ENCODE measurements at places on chromosomes 4 and X. TPM values are rescaled to one million over a fixed set of nuclear protein-coding genes. Genes with fewer than 3 reads are reported as not detected.

CCKAR gene
- total RNA-seq, result not detected

PLK4 gene
- total RNA-seq, result 44.7 TPM

SPANXN2 gene
- total RNA-seq, result not detected

SRPX gene
- not detected for total RNA-seq

PSAPL1 gene
- not detected for total RNA-seq

TBC1D8B gene
- total RNA-seq, result 0.19 TPM

MAGEB17 gene
- total RNA-seq, result not detected

STAP1 gene
- total RNA-seq, result 15.6 TPM

SLC9B1 gene
- 0.47 TPM for total RNA-seq

PRDM5 gene
- total RNA-seq, result not detected

SLC7A11 gene
- 1.8 TPM for total RNA-seq

ASB9 gene
- 0.33 TPM for total RNA-seq

DNA sequence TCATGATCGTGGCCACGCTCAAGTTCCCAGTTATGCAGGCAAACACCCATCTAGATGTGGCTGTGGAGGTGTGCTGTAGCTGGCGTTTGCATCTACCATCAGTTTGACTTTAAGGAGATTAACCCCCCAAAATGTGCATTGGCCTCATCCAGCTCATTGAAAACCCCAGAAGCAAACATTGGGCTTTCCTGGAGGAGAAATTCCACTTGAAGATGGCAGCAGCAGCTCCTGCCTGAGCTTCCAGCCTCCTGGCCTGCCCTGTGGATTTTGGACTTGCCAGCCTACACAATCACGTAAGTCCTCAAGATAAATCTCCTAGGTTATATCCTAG is 30.2 kb upstream of the SLC25A6 start:
- no peaks in the 10 kb centered on the region for H3K4me1 ChIP-seq
- H3K36me3 ChIP-seq, result peaks cover 74% of the 10 kb centered on the region
- H3K27ac ChIP-seq, result no peak overlapping the region
- H3K27me3 ChIP-seq, result no peaks in the 10 kb centered on the region

DNA sequence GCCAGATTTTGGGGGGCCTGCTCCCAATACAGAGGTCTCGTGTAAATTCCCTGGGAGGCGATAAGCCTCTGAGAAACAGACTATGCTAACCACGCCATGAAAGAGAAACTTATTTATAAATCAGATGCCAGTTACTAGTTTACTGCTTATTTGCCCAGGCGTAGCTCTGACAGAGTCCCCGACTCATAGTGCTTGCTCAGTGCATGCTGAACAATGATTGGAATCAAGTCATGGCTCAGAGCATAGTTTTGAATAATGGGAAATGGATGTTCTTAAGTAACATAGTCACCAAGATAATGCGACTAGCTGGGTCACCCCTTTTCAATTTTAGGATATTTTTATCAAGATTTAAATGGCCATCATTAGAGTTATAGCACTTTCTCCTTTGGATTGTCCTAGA is 39.9 kb downstream of the HTT start:
- H3K27me3 ChIP-seq, result no peaks in the 10 kb centered on the region
- no peak overlapping the region for H3K4me3 ChIP-seq
- peaks cover 10% of the 10 kb centered on the region for H3K4me1 ChIP-seq

DNA sequence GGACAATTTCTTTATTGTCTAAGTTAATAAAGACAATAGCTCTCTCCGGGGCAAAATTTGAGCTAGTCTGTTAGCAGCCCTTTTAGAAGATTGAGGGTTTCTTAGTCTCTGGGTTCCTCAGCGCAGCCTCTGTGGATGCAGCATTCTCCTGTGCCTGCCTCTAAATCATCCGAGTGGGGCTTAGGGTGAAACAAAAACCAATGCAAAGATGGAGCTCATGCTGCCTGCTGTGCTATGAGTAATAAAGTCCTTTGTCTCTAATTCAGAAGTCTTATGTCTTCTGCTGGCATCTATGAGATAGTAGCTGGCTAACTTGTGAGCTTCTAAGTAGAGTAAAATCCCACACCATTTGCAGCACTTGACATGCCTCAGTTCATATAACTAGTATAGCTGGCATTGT is 67.9 kb downstream of the ANKRD50 start:
- no peaks in the 10 kb centered on the region for H3K27me3 ChIP-seq
- H3K4me1 ChIP-seq, result no peaks in the 10 kb centered on the region
- DNase-seq, result no peak
- no peak overlapping the region for H3K27ac ChIP-seq

GRCh38 chr4:152785639-152786615 is 6.2 kb downstream of the ARFIP1 start:
- peak overlapping the region; percentile 64 for H3K4me3 ChIP-seq
- no peaks in the 10 kb centered on the region for H3K27me3 ChIP-seq
- H3K27ac ChIP-seq, result peak overlapping the region; percentile 8
- peaks cover 34% of the 10 kb centered on the region for H3K4me1 ChIP-seq

DNA sequence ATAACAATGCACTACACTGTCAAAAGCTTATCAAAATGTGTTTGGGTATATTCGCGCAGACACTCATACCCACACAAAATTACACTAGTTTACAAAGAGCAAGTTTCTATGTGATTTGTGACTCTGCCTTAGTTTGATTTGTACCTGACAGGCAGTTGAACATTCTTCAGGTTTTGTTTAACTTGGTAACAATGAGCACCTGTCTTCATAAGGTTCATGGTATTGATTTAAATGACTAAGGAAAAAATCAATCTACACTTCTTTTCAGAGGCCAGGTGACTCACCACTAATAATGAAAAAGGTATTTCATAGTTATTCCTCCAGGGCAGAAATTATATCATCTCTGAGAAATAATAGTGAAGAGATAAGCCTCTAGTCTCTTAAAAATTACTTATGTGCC is 1114.6 kb upstream of the AGA start:
- H3K36me3 ChIP-seq, result no peaks in the 10 kb centered on the region
- H3K4me3 ChIP-seq, result no peak overlapping the region
- H3K27ac ChIP-seq, result no peak overlapping the region
- no peaks in the 10 kb centered on the region for H3K27me3 ChIP-seq

GRCh38 chrX:72107320-72107719 is 24.4 kb downstream of the RTL5 start:
- peaks cover 42% of the 10 kb centered on the region for H3K27me3 ChIP-seq
- DNase-seq, result no peak
- H3K4me3 ChIP-seq, result no peak overlapping the region
- H3K27ac ChIP-seq, result no peak overlapping the region
- H3K4me1 ChIP-seq, result peaks cover 10% of the 10 kb centered on the region

- H3K36me3 ChIP-seq, result no peaks in the 10 kb centered on the region
- H3K4me1 ChIP-seq, result no peaks in the 10 kb centered on the region
- DNase-seq, result no peak
- no peak overlapping the region for H3K27ac ChIP-seq
- peaks cover 3% of the 10 kb centered on the region for H3K27me3 ChIP-seq
These were observed 31.7 kb downstream of the STOX2 start for GRCh38 chr4:183936574-183937345.

GRCh38 chr4:17283251-17283650 is 228.6 kb downstream of the QDPR start:
- no peak for DNase-seq
- H3K27me3 ChIP-seq, result peaks cover 4% of the 10 kb centered on the region
- H3K4me1 ChIP-seq, result no peaks in the 10 kb centered on the region

DNA sequence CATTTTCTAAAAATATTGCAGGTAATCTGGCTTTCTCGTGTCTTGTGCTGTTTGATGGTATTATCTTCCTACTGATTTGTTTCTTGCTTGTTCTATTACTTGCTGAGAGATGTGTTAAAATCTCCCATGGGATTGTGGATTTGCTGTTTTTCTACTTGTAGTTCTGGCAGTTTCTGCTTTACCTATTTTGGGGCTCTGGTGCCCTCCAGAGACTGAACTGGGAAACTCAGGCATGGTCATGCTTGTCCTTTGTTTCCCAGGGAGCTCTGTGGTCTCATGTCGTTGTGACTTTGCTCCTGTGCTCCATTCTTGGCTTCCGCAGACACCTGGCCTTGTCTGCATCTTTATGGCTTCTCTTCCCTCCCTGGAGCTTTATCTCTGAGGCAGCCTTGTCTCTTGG is 39.5 kb downstream of the NSD2 start:
- peaks cover 45% of the 10 kb centered on the region for H3K4me1 ChIP-seq
- peak; percentile 82 for DNase-seq
- no peaks in the 10 kb centered on the region for H3K27me3 ChIP-seq
- H3K27ac ChIP-seq, result no peak overlapping the region

- no peaks in the 10 kb centered on the region for H3K36me3 ChIP-seq
- no peak overlapping the region for H3K4me3 ChIP-seq
- DNase-seq, result no peak
These were observed 92.7 kb upstream of the NDST3 start for GRCh38 chr4:117941611-117942010.

- H3K36me3 ChIP-seq, result no peaks in the 10 kb centered on the region
- no peak overlapping the region for H3K27ac ChIP-seq
- no peaks in the 10 kb centered on the region for H3K27me3 ChIP-seq
- no peak overlapping the region for H3K4me3 ChIP-seq
These were observed 763.7 kb downstream of the PDHA2 start for GRCh38 chr4:96603641-96604040.

DNA sequence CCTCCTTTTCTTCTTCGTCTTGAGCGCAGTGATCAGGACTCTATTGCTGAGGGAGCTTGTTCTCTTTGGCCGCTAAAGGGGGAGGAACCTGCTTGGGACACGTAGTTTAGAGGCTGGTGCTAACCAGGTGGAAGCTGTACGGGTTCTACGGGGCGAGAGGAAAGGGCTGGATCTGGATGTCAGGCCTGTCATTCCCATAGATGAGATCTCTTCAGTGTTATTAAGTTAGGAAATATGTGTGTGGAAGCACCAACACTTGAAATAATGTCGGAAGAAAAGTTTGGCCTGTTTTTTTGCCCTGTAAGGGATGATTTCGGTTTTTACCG is 643 bp downstream of the SRP72 start:
- H3K27me3 ChIP-seq, result no peaks in the 10 kb centered on the region
- no peak for DNase-seq
- H3K4me3 ChIP-seq, result peak overlapping the region; percentile 94
- peaks cover 45% of the 10 kb centered on the region for H3K4me1 ChIP-seq
- peaks cover 48% of the 10 kb centered on the region for H3K36me3 ChIP-seq

GRCh38 chr4:23811161-23811560 is 78.7 kb downstream of the PPARGC1A start:
- H3K4me3 ChIP-seq, result no peak overlapping the region
- H3K27me3 ChIP-seq, result no peaks in the 10 kb centered on the region
- H3K36me3 ChIP-seq, result no peaks in the 10 kb centered on the region
- H3K4me1 ChIP-seq, result no peaks in the 10 kb centered on the region

DNA sequence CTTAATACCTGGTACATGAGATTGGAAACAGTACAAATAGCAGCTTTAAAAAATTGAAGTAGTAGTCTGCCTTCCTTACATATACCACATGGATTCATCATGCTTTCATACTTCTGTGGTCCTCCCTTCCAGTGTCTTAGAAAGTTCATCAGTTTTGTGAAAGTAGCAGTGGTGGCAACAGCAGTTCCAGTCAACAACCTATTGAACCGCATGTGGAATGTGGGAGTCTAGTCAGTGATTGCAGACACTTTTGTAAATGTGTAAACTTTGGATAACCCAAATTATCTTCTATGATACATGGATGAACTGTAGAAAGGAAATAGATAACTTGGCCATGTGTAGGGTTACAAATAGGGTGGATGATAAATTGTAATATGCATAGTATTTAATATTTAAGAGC is 34.1 kb downstream of the FNIP2 start:
- no peak for DNase-seq
- H3K27me3 ChIP-seq, result no peaks in the 10 kb centered on the region
- no peaks in the 10 kb centered on the region for H3K36me3 ChIP-seq
- H3K4me3 ChIP-seq, result no peak overlapping the region
- no peak overlapping the region for H3K27ac ChIP-seq
- peaks cover 14% of the 10 kb centered on the region for H3K4me1 ChIP-seq

DNA sequence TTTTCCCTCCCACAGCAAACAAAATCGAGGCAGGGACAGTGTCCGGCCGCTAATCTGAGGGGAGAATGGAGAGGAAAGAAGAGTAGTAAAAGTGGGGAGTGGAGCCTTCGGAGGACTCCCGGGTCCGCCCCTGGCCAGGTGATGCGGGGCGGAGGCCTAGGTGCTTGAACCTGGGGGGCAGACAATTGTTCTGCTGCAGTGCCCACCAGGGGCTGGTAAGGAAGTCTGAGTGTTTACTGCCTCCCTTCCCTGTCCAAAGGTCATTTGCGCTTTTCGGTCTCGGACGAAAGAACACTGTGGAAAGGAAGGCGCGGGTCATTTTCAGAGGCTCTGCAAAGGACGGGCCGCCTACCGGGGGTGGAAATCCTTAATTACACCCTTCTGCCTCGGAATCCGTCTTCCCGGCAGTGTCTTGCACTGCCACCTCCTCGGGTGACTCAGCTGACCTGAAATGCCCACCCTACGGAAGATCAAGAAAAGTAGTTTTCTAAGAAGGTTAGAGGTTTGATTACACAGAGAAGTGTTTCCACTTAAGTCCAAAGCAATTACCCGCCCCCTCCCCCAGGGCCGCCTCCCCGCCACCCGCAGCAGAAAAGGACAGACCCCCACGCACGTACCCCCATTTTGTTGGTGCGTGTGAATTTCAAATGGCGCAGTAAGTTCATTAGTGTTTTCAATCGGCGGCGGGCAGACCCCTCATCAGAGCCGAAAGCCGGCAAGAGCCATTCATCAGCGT is 99.9 kb upstream of the TENM3 start:
- peak overlapping the region; percentile 34 for H3K27ac ChIP-seq
- H3K4me3 ChIP-seq, result peak overlapping the region; percentile 74
- peaks cover 18% of the 10 kb centered on the region for H3K4me1 ChIP-seq
- peaks cover 73% of the 10 kb centered on the region for H3K27me3 ChIP-seq
- no peak for DNase-seq
- H3K36me3 ChIP-seq, result peaks cover 3% of the 10 kb centered on the region

Data from activated CD4-positive, alpha-beta T cell treated with anti-CD3 and anti-CD28 coated beads, Interleukin-2, amount 10 ng/mL, durations not matched to agents 24 days and 14 days (primary cell).